Esophagus (tissue), 2 donors: ENCODE measurements at places on chromosomes 5 and 9. TPM values are rescaled to one million over a fixed set of nuclear protein-coding genes. Genes with fewer than 3 reads are reported as not detected.

The CDKN2B gene
- polyA plus RNA-seq = 63.7 TPM

The NAA35 gene
- 4.0 TPM for polyA plus RNA-seq

The RETREG1 gene
- polyA plus RNA-seq = 1.0 TPM

The DMRT3 gene
- polyA plus RNA-seq = 0.22 TPM

The ZCCHC7 gene
- polyA plus RNA-seq = 5.7 TPM

The NPDC1 gene
- polyA plus RNA-seq = 33.1 TPM

The AKNA gene
- 8.3 TPM for polyA plus RNA-seq

The AK1 gene
- polyA plus RNA-seq = 68.4 TPM

The NAIP gene
- 1.2 TPM for polyA plus RNA-seq

The BRINP1 gene
- polyA plus RNA-seq = 0.18 TPM

The LRRC19 gene
- polyA plus RNA-seq = not detected

The PTPN3 gene
- polyA plus RNA-seq = 29.2 TPM

The STKLD1 gene
- polyA plus RNA-seq = 0.49 TPM

The TLX3 gene
- not detected for polyA plus RNA-seq

The SLC36A2 gene
- not detected for polyA plus RNA-seq

The LRRC14B gene
- polyA plus RNA-seq = 0.02 TPM

The GTF3C5 gene
- 64.0 TPM for polyA plus RNA-seq

The SCGB3A2 gene
- polyA plus RNA-seq = not detected

The NKD2 gene
- 4.5 TPM for polyA plus RNA-seq

The SLC23A1 gene
- polyA plus RNA-seq = 0.12 TPM

The CTXN3 gene
- polyA plus RNA-seq = 0.14 TPM

The SLC1A3 gene
- 13.5 TPM for polyA plus RNA-seq

The PRUNE2 gene
- 8.1 TPM for polyA plus RNA-seq

The KDM3B gene
- 18.7 TPM for polyA plus RNA-seq

The EMB gene
- polyA plus RNA-seq = 1.7 TPM

The SPINK7 gene
- 2,280 TPM for polyA plus RNA-seq

The NMUR2 gene
- polyA plus RNA-seq = 0.06 TPM

The SPOUT1 gene
- 26.6 TPM for polyA plus RNA-seq

The SLC34A1 gene
- polyA plus RNA-seq = 0.49 TPM

The PCDHA3 gene
- not detected for polyA plus RNA-seq

The GRIA1 gene
- polyA plus RNA-seq = not detected

The FOXD4L5 gene
- not detected for polyA plus RNA-seq

The RNF44 gene
- polyA plus RNA-seq = 12.9 TPM

The FABP6 gene
- 1.8 TPM for polyA plus RNA-seq

The ZFP37 gene
- 0.35 TPM for polyA plus RNA-seq

The AQP7 gene
- 2.6 TPM for polyA plus RNA-seq

The RFK gene
- polyA plus RNA-seq = 6.9 TPM
